ENCODE measurements at places on chromosomes 16 and 17.

- DNase-seq: no peak
Observed at GRCh38 chr17:1625581-1625980, 3.1 kb downstream of the SLC43A2 start.

GRCh38 chr17:75539967-75540729, 14.7 kb downstream of the LLGL2 start:
- no peak for DNase-seq

DNA sequence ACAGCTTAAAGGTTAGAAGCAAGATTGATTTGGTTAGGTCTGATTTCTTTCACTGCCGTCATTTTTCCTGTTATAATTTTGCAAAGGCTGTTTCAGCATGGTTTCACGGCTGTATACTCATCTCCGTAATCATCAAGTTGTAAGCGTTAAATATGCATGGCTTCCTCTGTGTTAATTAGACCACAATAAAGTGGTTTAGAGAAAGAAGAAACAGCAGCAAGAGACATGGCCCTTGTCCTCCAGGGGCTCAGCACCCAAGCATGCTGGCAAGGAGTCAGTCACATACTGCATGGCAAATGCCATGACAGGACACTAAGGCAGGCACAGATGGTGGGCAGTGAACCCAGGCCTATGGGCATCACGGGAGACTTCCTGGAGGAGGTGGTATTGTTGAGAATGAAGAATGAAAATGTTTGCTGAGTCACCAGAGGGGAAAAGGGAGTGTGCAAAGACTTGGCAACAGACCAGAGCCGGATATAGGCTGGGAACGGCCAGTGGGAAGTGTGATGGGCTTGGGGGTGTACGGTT, 61.4 kb upstream of the PLCG2 start:
- no peak for DNase-seq

DNA sequence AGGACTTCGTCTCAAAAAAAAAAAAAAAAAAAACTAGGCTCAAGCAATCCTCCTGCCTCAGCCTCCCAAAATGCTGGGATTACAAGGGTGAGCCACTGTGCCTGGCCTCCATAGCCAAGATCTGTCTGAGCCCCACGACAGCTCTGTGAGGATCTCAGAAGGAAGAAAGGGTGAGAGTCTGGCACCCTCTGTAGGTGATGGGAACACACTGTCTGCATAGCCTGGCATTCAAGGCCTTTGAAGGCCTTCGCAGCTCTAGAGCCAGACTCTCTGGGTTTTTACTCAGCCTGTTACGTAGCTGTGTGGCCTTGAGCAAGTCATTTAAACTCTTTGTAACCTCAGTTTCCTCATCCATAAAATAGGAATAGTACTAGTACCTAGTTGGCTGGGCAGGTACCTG, 6.3 kb upstream of the XPO6 start:
- DNase-seq: no peak

DNA sequence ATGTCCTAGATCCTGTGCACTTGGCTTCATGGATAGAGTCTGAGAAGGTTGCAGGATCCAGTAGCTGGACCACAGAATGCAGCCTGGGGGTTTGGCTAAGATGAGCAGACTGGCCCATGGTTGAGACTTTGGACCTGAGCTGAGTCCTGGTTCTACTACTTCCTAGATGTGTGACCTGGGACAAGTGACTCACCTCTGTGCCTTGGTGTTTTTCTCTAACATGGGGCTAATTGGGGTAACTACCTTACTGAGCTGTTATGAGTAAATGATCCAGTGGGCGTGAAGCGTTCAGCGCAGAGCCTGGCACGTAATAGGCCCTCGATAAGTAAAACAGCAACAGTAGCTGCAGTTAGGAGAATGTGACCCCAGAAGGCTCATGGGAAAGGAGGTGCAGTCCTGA, 38.8 kb downstream of the SNX20 start:
- no peak for DNase-seq

DNA sequence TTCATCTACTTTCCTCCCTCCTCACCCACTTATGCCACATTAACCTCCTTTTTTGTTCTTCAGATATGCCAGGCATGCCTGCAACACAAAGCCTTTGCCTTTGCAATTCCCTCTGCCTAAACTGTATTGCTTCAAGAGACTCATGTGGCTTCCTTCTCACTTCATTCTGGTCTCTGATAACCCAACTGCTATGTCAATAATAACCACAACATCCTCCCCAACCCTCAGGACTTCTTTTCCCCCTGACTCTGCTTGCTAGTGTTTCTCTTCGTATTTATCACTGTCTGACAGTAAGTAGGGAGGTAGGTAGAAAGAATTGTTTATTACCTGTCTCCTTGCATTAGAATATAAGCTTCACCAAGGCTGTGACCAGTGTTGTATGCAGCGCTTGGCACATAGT, 22.4 kb downstream of the RBL2 start:
- DNase-seq: no peak

DNA sequence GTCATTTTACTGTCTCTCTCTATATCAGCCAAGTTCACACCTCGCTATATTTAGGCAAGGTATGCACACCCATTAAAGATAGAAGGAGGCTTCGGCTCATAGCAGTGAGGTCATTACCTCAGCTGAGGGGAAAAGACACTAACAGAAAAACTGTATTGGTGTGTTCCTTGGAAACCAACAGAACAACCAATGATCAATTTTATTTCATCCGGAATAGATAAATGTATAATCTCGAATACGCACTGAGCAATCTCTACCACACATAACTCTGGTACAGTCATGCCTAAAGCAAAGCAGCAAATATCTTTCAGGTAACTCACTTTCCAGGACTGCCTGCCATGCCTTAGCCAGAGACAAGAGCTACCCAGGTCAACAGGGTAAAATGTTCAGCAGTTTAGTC, 109.9 kb upstream of the CORO6 start:
- no peak for DNase-seq

DNA sequence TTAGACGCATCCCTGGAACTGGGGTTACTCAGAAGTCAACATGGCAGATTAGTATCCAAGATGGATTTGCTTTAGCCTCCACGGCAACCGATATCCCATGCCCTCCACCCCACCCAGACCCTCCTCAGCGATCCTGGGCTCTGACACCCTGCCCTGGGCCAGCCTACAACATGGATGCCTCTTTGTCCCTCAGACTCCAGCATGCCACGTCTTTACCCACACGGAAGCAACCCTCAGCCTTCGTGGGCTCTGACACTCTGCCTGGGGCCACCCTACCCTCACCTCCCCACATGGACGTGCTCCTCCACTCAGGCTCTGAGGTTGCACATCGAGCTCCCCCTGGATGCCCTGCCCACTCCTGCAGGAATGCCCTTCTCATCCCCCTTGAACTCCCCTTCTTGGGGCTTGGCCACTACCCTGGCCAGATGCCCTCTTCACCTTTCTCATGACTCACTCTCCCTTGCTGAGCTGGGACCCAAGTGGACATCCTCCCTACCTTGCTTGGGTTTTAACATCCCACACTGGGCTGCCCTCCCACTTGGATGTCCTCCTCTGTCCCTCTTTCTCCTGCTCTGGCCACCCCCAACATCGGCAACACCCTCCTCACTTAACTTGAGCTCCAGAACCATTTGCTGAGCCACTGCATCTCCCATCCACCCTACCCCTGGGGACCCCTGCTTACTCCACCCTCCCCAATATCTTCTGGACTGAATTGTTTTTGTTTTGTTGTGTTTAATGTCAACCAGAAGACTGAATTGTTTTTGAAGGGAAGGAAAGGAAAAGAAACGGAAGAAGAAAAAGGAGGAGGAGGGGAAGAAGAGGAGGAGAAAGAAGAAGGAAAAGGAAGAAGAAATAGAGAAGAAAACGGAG, 18.3 kb upstream of the TMEM92 start:
- no peak for DNase-seq

DNA sequence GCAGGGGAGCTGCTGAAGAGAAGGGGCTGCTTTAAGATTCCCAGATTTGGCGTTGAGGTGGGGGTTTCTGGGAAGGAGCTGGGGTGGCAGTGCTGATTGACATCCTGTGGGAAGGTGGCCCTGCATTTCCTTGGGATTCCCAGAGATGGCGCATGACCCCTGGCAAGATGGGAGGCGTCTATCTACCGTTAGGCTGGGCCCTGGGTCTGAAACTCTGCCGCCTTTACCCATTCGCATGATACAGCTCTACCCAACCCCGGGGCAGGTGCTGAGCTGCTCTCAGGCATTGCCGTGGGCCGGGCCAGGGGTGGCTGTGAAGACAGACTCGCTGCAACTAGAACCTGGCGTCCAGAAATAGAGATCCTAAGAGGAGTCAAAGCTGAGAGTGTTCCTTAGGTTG, 9.9 kb upstream of the MVD start:
- no peak for DNase-seq

- no peak for DNase-seq
Observed at GRCh38 chr17:45155483-45155882, 6.2 kb upstream of the HEXIM2 start.

- DNase-seq: no peak
Observed at GRCh38 chr16:27426423-27427408, 24.7 kb downstream of the IL21R start.

GRCh38 chr17:71511266-71511995, 609.4 kb upstream of the SOX9 start:
- DNase-seq: no peak

- DNase-seq: no peak
Observed at GRCh38 chr16:30142672-30143346, 19.8 kb upstream of the MAPK3 start.

- DNase-seq: no peak
Observed at GRCh38 chr16:10938321-10938720, 3.9 kb downstream of the DEXI start.

DNA sequence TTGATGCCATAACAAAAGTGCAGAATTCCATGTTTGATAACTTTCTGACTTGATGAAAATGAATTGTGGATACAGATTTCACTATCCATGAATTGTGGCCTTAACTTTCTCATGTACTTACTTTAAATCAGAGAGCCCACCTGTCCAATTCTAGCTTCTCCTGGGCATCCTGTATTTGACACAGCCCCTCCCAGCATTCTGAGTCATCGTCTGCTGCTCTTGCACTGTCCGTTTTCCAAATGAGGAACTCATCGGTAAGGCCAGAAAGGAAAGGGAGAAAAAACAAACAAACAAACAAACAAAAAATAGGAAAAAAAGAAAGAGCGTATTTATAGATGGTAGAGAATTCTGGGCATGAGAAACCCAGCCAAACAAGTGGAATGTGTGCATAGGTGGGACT, 361.6 kb downstream of the WWOX start:
- DNase-seq: no peak

- no peak for DNase-seq
Observed at GRCh38 chr17:74827800-74828199, 31.9 kb downstream of the GRIN2C start.

DNA sequence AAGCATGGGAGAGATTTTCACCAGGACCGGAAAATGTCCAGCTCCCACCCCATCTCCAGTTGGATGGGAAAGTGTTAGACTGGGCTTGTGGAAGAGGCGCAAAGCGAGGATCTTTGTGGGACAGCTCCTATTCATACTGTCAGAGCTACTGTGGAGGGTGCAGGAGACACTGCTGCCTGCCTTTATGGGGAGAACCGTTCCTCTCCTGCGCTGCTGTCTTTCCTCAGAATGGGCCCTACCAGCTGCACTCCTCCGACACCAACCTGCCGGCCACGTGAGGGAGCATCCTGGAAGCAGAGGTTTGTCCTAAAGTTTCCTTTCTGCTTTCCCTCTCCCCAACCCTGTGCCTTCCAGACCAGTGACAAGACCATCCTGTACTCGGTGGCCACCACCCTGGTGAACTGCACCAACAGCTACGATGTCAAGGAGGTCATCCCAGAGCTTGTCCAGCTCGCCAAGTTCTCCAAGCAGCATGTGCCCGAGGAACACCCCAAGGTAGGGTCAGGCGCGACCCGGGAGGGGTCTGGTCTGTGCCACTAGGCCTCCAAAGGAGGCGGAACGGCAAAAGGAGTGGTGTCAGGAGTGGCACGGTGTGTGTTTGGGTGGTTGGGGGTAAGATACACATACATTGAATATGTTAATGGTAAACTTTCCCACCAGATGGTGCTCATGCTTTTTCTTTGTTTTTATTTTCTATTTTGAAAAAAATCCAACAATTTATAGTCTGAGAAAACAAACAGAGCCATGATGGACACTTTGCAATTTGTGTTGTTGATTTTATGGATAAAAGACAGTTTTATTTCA, 23.0 kb downstream of the SLC35G3 start:
- no peak for DNase-seq

GRCh38 chr17:6574687-6575595, 18.6 kb upstream of the PITPNM3 start:
- no peak for DNase-seq

GRCh38 chr17:38571833-38572668, 33.7 kb downstream of the SRCIN1 start:
- peak; percentile 68 for DNase-seq

DNA sequence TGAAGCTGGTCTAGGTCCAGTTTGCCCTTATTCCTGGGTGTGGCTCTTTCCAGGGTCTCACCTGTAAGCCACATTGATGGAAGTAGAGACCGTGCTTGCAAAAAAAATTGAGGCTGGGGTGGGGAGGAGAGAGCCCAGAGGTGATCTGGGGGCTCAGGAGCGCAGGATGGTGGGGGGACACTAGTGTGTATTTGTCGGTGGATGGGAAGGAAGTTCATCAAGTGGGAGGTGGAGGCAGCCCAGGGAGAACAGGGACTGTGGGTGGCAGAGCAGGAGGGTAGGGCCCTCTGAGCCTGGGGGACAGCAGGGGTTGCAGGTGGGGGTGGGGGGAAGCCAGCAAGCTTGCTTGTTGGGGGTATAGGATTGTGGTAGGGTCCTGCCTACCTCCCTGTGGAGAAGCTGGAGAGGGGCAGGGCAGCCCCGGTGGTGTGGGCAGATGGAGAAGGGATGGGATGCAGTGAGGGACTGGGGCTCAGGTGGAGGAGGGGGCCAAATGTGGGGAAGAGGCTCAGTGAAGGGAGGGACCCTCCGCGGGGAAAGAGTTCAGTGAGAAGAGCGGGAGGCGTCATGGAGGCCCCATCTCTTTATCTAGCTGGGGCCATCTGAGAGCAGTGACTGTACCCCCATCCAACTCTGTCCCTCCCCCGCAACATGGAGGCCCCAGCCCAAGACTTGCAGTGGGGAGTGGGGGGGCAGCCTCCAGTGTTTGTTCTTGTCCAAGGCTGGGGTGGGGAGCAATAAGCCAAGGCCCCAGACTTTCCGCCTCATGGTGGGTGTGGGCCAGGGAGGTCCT, 17.2 kb upstream of the TMEM92 start:
- peak; percentile 7 for DNase-seq

GRCh38 chr17:80565343-80566053, 20.9 kb downstream of the RPTOR start:
- DNase-seq: no peak

- DNase-seq: no peak
Observed at GRCh38 chr17:411421-412120, 59.0 kb upstream of the RPH3AL start.

Measured in frontal cortex (tissue), 4 donors.